Activated CD4-positive, alpha-beta T cell treated with anti-CD3 and anti-CD28 coated beads, Interleukin-2, amount 50 U/mL, for 1 hour (primary cell): ENCODE measurements at places on chromosomes 1 and 21.

- no peak for DNase-seq
Observed at GRCh38 chr21:43603641-43604504, 55.4 kb downstream of the HSF2BP start.

GRCh38 chr1:162605225-162605927, 26.9 kb upstream of the DDR2 start:
- no peak for DNase-seq

- no peak for DNase-seq
Observed at GRCh38 chr1:41792485-41792770, 126.3 kb downstream of the HIVEP3 start.

GRCh38 chr1:17765444-17766411, 10.6 kb downstream of the ACTL8 start:
- DNase-seq, result no peak

- DNase-seq, result no peak
Observed at GRCh38 chr1:229470406-229471043, 36.6 kb upstream of the ACTA1 start.

GRCh38 chr1:35555601-35556477, 1.4 kb downstream of the KIAA0319L start:
- no peak for DNase-seq

- DNase-seq, result no peak
Observed at GRCh38 chr1:8597455-8597854, 220.0 kb downstream of the RERE start.

GRCh38 chr1:21397813-21398188, 42.1 kb upstream of the NBPF3 start:
- DNase-seq, result no peak

DNA sequence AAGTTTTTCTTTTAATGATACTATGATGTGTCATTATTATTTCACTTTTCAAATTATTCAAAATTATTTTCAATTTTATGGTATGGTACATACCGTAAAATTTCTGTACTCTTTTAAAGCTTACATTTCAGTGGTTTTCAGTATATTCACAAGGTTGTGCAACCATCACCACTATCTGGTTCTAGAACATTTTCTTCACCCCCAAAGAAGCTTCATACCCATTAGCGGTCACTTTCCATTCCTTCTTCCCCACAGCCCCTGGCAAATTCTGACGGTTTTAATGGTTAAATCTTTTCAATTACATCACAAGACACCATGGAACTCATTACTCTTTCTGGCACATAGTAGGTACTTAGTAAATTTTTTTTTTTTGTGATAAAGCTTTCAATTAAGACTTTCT, 22.8 kb upstream of the ATP5PO start:
- DNase-seq, result no peak

- DNase-seq, result no peak
Observed at GRCh38 chr1:67611846-67612245, 73.2 kb upstream of the GADD45A start.

DNA sequence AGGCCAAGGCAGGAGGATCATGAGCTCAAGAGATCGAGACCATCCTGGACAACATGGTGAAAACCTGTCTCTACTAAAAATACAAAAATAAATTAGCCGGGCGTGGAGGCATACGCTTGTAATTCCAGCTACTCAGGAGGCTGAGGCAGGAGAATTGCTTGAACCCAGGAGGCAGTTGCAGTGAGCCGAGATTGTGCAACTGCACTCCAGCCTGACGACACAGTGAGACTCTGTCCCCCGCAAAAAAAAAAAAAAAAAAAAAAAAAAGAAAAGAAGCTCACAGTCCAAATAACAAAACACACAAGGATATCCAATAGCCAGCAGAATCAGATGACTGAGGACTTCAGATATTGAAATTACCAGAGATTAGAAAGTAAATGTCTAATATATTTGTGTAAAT, 11.8 kb downstream of the AHCTF1 start:
- DNase-seq, result no peak

DNA sequence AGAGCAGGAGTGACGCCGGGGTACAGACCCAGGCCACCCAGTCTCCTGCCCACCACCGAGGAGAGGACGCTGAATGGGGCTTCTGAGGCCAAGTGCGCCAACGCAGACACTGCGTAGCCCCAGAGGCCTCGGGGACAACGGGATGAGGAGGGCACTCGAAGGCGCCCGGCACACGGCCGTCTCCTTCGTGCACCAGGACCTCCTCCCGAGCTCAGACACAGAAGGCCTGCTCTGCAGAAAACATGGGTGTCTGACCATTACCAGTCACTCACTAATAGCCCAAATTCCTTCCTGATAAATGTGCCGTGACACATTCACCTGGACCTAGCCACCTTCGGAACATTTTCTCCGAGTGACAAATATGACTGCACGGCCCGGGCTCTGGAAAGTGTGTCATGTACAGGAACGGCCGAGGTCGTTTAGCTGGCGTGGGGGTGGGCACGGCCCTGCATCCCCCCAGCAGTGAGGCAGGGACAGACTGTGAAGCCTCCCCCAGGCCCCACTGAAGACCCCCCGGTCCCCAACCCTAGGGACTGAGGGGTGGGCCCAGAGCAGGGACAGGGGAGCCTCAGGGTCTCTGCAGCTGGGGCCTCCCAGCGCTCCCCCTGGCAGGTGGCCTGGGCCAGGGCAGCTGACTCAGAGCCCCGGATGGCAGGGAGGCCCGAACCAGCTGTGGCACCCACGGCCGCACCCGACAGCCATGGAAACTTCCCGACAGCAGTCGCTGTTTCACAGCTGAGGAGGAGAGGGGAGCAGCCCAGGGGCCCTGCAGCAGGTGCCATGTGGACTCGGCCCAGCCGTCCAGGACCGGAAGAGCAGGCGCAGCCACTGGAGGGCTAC, 16.7 kb upstream of the COL6A2 start:
- no peak for DNase-seq

DNA sequence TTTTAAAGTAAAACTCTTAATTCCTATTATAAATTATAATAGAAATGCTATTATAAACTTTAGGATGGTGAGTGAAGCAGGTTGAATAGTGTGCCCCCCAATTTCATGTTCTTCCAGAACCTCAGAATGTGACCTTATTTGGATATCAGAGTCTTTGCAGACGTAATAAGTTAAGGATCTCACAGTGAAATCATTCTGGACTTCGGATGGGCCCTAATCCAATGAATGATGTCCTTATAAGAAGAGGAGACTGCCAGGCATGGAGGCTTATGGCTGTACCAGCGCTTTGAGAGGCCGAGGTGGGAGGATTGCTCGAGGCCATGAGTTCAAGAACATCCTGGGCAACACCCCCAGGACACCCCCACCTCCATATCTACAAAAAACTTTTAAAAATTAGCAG, 9.4 kb upstream of the MT1HL1 start:
- no peak for DNase-seq

DNA sequence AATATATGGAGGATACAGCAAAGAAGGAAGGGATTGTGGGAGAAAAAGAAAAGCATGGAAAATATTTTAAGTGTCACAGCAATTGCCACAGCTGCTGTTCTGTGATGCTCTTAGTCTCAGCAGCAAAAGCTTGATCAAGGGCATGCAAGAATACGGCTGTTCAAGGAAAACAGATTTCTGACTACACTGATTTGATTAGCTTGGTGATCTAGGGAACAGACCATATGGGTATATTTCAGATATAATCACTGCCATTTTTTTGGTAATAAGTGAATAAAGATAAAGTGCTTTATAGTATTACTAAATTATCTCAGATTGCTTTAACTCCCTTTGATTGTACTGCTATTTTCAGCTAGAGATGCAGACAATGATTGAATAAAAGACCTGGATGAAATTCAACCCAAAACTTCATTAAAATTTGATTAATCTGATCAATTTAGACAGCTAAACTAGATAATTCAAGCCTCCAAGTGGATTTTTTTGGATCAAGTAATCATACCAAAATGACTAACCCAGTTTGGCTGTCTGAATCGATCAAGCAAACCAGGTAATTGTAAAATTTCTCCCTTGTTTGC, 33.3 kb upstream of the LYPLAL1 start:
- no peak for DNase-seq

DNA sequence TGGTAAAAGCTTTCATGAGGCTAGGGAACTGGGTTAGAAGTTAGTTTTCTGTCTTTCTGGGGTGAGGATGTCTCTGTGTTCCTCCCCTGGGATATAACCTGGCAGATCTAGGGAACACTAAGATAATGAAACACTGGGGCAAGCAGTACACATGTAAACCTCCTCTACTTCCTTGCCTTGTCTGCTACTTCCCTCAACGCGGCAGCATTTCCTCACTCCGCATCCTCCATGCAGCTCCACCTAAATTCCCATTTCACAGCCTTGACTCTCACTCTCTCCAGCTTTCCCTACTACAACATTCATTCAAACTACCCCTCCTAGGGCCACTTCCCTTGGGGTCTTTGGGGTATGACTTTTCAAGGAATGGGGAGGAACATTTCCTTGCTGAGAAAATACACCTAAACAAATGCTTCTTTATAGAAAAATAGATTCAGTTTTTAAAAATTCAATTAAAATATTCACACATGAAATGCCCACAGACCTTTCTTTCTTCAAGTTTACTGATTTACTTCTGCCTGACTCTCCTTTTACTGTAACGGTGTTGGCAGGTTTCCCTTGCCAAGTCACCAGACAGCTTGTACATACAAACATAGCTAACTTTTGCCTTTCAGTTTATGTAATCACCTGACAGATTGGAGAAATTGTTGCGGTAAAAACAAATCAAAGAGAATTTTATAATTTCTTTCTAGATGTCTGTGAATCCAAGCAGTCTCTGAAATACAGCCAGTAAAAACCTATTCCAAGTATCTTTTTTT, 90.1 kb downstream of the TNFSF18 start:
- DNase-seq, result no peak

DNA sequence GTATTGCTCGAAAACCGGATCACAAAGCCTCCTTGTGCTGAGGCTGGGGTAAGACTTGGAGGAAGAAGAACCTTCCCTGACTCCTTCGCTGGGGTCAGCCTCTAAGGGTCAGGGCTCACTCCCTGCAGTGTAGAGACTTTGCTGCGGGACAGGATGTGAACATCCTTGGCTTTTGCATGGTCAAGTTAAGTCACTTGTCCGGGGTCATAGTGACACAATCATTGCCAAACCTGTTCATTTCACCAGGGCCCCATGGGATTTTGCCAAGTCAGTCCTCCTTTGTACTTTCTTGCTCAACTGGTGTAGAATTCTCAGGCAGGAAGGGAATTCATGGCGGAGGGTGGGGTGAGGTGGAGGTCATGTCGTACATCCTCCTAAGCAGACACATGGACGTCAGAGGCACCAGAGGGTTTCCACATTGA, 24.7 kb upstream of the IL10 start:
- no peak for DNase-seq

DNA sequence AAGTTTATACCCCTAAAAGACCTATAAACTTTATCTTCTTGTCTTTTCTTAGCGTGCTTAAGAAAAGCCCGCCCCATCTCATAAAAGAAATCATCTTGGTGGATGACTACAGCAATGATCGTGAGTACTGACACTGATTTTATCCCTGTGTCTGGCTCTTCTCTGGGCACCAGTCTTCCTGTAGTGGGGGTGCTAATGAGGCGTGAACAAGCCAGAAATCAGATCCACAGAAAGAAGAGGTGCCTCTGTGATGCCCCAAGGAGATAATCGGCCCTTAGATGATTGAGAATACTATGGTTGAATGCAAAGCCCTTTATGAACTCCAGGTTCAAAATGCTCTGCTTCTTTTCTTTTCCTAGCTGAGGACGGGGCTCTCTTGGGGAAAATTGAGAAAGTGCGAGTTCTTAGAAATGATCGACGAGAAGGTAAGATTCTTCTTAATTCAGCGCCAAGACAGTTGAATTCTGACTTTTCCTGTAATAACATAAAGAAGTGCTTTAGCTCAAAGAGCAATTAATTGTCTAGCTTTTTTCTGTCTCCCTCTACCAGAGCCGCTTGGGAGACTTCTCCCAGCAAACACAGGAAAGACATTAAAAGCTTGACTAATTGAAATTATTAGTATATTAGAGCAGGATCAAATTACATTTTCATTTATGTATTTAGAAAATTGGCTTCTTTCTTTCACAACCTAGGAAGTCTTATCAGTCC, 169.4 kb downstream of the GALNT2 start:
- no peak for DNase-seq

- DNase-seq, result no peak
Observed at GRCh38 chr1:82972841-82973553, 1025.9 kb downstream of the TTLL7 start.

- no peak for DNase-seq
Observed at GRCh38 chr1:212317916-212318315, 32.7 kb downstream of the PPP2R5A start.

DNA sequence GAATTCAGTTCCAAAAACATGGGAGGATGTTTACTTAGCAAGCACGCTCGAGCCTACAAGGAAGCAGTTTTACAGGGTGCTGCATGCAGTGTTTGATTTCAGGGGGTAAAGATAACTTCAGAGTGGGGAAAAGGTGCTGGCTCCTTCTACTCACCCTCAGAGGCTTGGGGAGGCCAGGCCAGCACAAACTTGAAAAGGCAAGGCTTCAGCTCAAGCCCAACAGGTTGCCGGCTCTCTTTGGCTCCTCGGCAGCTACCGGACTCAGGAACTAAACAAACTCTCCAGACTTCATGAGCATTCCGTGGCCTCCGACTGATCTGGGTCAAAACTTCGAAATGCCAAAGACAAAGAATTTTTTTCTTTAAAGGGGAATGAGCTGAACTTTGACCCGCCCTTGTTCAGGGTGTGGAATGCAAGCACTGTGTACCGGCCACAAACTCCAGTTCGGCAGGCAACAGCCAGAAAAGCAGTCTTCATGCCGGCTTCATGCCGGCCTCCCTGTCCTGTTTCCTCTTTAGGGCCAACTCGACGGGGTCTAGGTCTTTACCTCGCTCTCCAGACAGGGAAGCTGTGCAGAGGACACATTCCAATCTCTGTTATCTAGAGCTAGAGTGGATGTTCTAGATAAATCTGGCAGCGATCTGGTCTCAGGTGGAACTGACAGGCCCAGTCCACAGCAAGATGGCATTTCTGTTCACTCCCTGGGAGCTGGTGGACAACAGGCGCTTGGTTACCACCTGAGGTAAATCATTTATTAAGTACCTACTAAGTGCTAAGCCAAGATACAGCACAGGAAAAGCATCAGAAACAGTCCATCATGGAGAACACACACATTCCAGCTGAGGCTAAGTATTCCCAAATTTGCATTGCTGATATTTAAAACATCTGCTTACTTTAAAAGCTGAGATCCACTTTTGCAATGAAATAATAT, 75.0 kb downstream of the CD46 start:
- no peak for DNase-seq

DNA sequence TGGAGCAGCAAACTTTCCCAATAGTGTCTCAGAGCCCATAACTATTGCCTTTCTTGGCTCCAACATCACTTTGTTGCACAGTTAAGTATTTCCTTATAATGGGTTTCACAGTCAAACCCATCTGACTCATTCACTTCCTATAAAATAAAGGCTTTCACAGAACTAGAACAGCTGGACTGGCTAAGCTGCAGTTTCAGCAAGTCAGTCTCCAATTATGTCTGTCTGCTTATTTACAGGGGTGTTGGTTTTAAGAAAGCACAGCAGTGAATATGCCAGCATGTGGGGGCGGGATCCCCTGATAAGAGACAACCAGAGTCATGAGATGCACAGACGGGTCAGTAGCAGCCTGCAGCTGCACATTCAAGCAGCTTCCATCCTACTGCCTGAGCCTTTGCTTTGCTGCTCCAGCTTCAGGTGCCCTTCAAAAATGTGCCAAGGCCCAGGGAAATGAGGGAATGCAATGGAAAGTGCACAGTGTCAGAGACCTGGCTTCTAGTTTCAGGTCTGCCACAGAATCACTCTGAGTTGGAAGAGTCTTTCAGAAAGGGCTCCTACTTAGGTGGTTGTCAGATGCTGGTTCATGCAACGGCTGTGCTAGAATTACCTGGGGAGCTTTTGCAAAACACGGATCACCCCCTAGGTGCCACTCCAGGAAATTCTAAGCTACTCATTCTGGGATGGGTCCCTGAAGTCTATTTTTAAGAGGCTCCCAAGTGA, 24.8 kb downstream of the RNF19B start:
- DNase-seq, result no peak

- DNase-seq, result no peak
Observed at GRCh38 chr1:6652986-6653385, 28.3 kb downstream of the THAP3 start.
